ENCODE measurements at places on chromosomes 4 and X.

GRCh38 chr4:156837625-156838345 is 133.8 kb downstream of the PDGFC start:
- no peak for DNase-seq

GRCh38 chr4:9859810-9860209 is 78.4 kb downstream of the DRD5 start:
- DNase-seq = no peak

DNA sequence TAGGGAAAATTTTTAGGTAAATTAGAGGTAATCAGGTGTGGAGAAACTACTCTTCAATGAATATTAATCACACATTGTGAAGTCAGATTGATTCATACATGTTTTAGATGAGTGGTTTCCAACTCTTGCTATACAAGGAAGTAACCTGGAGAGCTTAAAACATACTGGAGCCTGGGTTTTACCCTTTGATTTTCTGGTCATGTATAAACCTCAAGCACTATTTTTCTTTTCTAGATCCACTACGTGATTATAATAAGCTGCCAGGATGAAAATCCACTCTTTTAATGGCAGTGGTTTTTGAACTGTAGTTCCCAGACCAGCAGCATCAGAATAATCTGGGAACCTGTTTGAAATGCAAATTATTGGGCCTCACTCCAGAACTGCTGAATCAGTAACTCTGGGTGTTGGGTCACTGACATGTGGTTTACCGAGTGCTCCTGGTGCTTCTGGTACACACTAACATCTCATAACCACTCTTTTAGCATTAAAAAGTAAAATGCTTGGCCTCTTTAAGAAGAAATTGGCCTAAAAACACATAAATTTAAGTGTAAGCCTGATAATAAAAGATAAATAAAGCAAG is 63.4 kb downstream of the DCAF12L1 start:
- DNase-seq = no peak

- DNase-seq = no peak
Observed at GRCh38 chrX:72255445-72255844, 16.6 kb upstream of the ERCC6L start.
